ENCODE measurements at places on chromosomes 7 and 10.

- DNase-seq, result no peak
These were observed 296.4 kb downstream of the DGKB start for GRCh38 chr7:14606101-14606500.

DNA sequence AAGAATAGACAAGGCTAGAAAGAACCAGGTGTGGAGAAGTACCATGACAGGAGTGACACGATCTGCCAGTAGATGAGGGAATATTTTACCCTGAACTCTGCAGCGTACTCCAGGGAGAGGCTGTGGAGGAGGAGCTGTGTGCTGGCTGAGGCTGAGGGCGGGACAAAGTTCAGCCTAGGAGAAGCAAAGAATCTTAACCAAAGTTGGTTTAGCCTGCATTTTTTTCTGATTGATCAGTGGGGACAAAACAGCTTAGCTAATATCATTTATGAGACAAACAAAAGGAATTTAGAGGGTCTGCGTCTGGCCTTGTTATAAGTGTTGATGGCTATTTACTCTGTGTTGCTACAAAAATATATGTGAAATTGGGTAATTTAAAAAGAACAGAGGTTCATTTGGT lies 5.2 kb upstream of the NPSR1 start:
- no peak for DNase-seq

DNA sequence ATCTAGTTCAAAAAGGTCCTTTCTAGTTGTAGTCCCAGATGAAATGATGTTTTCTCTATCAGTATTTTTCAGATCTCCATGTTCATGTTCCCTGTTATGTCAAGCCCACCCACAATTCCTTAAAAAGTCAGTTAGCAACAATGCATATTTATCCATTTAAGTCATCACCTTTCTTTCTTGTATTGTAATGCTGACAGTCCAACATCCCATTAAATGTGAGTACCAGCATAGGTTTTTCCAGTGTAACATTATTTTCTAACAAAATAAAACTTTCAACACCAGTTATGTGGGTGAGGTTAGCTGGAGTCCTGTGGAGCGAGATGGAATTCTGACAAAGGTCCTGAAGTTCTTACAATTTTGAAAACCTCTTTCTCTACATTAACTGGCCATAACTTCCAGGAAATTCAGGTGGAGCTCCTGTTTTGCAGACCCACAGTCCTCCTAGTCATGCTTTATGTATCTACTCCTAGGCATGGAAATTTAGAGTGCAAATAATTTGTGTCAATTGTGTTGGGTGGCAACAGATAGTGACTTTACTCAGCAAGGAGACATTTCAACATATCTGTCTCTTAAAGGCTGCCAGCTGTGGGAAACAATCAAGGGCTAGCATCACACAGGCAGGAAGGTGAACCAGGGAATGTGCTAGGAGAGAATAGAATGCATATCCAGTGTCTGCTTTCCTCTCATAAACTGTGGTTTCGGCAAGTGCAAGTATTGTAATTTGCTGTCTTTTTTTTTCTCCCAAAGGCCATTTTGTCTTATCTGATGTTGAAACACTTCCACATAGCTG lies 162.6 kb downstream of the MTERF1 start:
- DNase-seq, result no peak

DNA sequence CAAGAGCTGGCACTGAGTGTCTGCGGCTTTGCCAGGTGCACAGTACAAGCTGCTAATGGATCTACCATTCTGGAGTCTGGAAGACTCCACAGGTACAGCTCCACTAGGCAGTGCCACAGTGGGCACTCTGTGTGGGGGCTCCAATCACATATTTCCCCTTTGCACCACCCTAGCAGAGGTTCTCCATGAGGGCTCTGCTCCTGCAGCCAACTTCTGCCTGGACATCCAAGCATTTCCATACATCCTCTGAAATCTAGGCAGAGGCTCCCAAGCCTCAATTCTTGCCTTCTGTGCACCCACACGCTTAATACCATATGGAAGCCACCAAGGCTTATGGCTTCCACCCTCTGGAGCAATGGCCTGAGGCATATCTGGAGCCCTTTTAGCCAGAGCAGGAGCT lies 29.2 kb downstream of the IQUB start:
- DNase-seq, result no peak

DNA sequence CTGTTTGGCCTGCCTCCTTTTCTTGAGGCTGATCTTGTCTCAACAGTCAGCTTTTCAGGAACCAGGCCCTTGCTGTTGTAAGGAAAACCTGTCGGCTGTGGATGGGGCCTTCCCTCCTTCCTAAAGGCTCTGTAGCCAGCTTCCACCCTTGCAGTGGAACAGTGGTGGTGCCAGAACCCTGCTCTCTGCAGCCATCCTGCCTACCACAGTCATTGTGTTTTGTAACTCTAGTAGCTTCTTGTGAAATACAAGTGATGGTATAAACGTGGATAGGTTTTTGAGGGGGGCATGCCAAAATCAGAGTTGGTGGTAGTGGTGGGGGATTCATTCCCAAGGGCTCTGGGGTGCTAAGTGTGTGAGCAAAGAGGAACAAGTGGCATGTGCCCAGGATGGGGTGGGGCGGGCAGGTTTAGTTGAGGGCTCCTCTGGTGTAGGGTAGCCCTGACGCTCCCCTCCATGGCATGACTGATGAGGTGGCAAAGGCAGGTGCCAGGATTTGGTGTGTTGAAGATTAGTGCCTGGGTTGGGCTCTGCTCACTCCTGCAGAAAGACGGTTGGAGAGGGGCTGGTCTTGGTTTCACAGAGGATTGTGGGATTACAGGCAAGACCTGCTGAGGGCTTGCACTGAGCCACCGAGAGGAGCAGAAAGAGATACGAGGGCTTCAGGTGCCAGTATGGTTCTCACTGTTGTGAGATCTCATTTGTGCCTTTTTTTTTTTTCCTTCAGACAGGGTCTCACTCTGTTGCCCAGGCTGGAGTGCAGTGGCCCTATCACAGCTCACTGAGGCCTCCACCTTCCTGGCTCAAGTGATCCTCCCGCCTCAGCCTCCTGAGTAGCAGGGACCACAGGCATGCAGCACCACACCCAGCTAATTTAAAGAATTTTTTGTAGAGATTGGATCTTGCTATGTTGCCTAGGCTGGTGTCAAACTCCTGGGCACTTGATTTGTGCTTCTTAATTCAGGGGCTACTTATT lies 7.4 kb downstream of the TSPAN14 start:
- no peak for DNase-seq

DNA sequence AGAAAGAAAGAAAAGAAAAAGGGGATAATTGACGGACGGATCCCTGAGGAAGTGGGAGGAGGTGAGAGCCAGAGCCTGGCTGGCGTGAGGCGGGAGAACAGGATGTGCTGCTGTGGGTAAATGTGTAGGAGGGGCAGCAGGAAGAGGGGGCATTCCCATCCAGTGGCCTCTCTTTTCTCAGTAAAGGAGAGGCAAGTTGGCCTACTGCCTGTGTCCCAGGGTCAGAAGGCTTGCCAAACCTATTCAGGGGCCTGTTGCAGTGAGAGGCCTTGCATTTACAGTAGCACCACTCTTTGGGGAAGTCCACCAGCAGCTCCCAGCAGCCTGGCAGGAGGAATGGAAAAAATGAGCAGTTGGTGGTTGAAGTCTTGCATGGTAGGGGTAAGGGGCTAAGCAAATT lies 26.6 kb upstream of the ASCC1 start:
- DNase-seq, result no peak

- DNase-seq, result no peak
These were observed 5.0 kb downstream of the ZYX start for GRCh38 chr7:143385891-143386781.
